Stomach (tissue), 19 donors: ENCODE measurements at places on chromosomes 5 and 9. TPM values are rescaled to one million over a fixed set of nuclear protein-coding genes. Genes with fewer than 3 reads are reported as not detected.

GRCh38 chr5:180387798-180388197 lies 34.7 kb upstream of the GFPT2 start:
- DNase-seq: no peak

DNA sequence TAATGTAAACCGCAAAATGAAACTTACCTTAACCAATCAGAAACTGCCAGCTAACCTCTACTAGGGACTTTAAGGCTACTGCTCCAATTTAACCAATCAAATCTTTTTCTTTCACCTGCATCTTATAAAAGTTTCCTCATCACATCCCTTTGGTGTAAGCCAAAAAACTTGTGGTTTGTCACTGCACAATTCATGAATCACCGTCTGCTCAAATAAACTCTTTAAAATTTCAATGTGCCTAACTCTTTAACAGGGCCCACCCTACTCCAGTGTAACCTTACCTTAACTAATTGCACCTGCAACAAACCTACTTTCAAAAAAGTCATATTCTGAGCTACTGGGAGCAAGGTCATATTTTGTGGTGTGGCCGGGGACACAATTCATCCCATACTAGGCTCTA lies 172.2 kb upstream of the GRAMD2B start:
- DNase-seq: no peak

DNA sequence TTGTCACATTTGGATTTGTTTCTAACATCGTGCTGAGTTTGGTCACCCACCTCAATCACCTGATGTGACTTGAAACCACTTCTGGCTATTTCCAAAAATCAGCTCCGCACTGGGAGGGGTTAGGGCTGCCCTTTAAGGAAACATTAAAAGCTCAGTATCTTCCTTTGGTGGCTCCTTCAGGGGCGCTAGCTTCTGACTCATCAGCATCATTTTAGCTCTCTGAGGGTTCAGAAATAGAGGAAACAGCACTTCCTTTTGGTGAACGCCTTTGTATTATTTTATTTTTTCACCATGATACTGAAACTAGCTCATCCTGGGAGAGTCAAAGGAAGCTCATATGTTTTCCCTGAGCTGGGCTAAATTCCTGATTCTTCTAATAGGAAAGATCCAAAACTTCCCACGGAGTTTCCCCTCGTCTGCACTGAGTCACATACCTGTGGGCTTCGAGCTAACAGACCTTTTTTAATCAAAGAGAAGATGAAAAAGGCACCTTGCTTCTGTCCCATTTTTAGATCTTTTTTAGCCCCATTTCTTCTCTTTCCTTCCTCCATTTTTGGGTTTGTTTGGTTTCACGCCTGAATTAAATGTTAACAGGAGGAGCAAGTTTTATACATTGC lies 48.2 kb downstream of the ROPN1L start:
- no peak for DNase-seq

DNA sequence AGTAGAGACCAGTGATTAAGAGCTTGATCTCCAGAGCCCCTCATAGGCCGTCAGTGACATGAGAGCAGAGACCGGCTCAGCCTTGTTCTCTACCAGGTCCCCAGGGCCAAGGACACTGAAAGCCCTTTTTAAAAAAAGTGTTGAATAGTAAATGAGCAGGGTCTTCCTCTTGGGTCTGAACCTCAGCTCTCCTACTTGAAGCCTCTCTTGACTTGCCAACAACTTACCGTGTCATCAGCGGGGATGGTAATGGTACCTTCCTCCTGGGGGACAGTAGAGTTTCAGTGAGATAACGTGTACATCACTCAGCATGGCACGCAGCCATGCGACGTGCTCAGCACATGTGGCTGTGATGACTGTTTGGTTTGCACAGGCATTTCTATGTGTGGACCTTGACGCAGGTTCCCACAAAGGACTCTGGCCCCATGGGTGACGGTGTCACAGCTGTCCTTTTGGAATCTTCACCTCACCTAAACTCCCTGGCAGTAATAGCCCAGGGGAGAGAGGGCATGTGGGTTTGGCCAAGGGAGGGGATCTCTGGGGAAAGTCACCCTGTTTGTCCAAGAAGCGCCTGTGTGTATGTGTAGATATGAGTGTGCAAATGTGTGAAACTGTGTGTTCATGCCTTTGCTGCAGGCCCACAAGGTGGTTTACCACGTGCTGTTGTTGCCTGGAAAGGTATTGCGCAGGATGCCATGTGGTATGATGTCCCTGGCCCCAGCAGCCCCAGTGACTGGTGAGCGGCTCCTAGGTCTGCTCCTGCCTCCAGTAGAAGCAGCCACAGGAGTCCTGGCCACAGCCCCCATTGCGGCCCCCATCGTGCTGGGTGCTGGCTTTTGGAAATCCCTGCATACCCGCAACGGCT lies 18.7 kb downstream of the ERGIC1 start:
- no peak for DNase-seq

GRCh38 chr5:92222449-92222848 lies 839.3 kb upstream of the ARRDC3 start:
- DNase-seq: no peak

DNA sequence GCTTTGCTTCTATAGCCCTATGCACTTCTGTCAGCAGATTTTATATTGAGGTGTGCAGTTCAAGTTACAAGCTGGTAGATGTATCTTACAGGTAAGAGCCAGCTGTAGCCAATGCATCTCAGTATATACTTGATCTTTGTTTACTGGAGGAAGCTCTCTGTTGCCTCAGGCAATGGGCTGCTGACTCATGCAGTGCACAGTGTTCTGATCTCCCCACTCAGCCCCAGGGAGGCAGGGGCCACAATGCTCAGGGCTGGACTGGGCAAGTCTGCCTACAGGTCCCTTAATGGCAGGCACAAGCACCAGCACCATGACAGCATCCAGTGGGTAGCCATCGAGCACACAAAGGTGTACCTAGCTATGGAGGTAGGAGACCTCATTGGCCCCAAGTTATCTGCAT lies 178.8 kb upstream of the CDH10 start:
- DNase-seq: no peak

DNA sequence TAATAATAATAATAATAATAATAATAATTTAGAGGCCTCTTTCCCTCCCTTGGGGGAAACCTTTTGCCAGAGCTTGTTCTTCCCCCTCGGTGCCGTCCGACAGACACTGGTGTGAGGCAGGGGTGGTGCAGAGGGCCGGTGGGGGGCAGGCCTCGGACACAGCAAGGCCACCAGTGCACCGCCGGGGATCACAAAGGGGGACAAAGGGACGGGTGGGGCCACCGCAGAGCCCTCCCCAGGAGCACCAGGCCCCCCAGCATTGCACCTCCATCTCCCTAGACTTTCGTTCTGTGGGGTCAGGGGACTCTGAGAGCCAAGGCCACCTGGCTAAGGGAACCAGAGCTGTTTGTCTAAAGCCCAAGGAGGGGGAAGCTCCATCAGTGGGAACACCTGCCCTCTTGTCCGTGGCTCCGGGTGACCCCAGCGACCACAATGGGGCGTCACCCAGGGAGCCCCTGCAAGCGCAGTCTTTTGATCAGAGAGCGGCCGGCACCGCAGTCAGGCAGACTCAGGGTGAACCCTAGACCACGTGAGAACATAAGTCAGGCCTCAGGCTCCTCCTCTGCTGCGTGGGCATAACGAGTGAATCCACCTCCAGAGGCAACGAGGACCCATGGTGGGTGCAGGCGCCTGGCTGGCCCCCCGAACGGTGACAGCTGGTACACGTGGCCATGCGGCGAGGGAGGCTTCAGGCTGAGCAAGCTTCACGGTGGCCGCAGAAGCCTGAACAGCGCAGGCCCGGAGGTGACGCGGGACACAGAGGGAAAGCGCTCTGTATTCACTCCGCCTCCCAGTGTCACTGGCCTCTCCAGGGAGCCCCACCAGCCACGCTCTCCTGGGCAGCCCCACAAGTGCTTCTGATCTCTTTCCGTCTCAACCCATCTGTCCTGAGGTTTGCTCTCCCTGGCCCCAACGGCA lies 12.0 kb upstream of the QSOX2 start:
- no peak for DNase-seq

ADCY2 gene
- polyA plus RNA-seq: 3.1 TPM

KCNT1 gene
- polyA plus RNA-seq: 0.19 TPM

TOR4A gene
- polyA plus RNA-seq: 5.9 TPM

PARP8 gene
- 10.1 TPM for polyA plus RNA-seq

MRPS2 gene
- 54.7 TPM for polyA plus RNA-seq

SLC4A9 gene
- not detected for polyA plus RNA-seq
